ENCODE measurements at places on chromosomes 5 and 9. TPM values are rescaled to one million over a fixed set of nuclear protein-coding genes. Genes with fewer than 3 reads are reported as not detected.

DNA sequence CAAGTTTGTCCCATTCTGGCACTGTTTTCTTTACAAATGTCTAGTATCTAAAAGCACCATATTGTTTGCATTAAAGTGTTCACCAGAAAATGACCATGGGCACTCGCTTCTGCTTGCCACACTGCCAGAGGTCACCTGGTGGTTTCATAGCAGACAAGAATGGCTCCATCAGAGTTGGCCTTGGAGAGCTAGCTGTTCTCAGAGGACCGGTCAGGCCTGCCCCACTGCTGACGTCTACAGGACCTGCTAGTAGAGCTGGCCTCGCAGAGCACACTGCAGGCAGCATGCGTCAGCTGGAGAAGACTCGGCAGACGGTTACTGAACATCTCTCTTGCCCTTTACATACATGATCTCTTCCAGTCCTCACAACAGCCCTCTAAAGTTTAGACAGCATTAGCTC is 8.7 kb upstream of the TLX3 start:
- no peak for DNase-seq

Gene OBP2B
- not detected for polyA plus RNA-seq

DNA sequence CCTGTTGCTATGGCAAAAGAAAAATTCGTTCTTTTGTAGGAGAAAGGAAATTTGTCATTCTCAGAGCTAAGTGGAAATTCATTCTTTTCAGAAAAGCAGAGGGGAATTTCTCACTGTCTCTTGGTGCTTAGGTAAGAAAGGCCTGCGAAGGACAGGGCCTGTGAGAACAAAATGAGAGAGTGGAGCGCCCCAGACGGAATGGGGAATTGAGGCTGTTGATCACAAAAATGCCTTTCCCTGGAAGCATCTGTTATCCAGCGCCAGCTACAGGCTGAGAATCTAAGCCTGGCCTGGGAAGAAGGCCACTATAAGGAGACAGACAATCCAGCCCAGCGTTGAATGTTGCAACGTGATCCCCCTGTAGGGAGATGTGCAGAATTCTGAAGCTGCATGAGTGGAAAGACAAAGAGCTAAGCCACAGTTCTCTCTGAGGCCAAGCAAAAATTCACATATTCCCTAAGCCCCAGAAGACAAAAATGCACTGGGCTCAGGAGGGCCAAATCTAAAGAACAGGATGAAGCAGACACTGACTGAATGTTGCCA is 44.8 kb upstream of the CLK4 start:
- DNase-seq: no peak

DNA sequence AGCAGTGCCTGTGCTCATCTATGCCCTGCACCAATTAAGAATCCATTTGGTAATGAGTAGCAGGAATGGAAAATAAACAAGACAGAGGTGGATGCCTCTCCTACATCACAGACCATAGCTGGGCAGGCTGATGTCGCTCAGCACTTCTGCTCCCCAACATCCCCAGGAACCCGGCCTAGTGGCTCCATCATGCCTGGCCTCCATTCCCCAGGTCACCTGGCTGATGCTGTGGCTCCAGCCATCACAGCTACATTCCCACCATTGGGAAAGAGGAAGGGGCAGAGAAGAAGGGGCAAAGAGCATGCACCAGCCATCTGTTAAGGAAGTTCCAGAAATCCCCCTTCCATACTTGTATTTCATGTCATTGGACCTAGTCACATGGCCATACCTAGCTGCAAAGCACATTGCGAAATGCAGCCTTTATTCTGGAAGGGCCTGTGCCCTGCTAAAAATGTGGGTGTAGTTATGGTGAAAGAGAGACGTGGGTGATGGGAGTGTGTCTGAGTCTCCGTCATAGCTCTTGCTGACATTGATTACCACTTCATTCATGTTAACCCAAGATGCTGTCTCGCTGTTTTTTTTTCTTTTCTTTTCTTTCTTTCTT is 86.1 kb upstream of the ADAMTS2 start:
- DNase-seq: no peak

GRCh38 chr5:37308793-37309192 is 59.6 kb upstream of the CPLANE1 start:
- DNase-seq: no peak

DNA sequence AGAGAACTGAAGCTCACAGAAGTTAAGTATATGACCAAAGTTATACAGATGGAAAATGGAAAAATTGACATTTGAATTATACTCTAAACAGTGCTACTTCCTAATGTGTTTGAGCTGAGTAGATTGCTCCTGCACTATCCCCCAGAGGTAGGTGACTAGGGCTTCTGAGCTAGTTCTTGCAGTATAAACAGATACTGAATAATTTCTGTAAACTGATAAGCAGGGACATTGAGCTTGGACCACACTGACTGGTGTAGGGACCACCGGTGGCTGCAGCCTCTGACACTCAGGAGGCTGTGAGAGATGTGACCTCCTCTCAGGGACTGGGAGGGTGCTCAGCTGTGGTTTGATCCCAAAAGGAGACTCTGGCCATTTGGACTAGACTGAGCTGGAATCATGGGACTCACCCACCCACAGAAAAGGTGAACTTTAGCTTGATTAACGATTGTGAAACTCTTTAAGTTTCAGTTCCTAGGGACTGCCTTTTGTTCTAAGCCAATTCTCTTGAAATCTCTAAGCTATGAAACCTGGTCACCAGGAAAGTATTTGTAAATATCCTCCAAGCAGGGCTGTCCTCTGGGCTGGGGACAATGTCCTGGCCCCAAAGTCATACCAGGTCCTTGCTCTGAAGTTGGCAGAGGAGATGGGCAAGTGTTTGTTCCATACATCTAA is 291.5 kb downstream of the SEC61B start:
- no peak for DNase-seq

GRCh38 chr9:78982849-78983248 is 588.9 kb upstream of the TLE4 start:
- DNase-seq: no peak
